A549 treated with dexamethasone at 1 μM for 4 hours (cell line): ENCODE measurements at places on chromosomes 5 and 9. TPM values are rescaled to one million over a fixed set of nuclear protein-coding genes. Genes with fewer than 3 reads are reported as not detected.

ADGRV1 gene
- 0.45 to 0.84 TPM (median 0.65 TPM) in 5 replicates for total RNA-seq

TTLL11 gene
- 3.8 to 4.7 TPM (median 4.1 TPM) in 5 replicates for total RNA-seq

FOXI1 gene
- not detected in 5 replicates for total RNA-seq

CRB2 gene
- 0.07 to 0.20 TPM (median 0.13 TPM) in 5 replicates for total RNA-seq

PLAC8L1 gene
- 0.21 to 0.38 TPM (median 0.27 TPM) in 3 of 5 replicates, not detected in the others for total RNA-seq

CD180 gene
- total RNA-seq, result not detected in 5 replicates

ANKRD20A1 gene
- 0.77 to 1.8 TPM (median 1.5 TPM) in 5 replicates for total RNA-seq

RBM18 gene
- 19.8 to 26.0 TPM (median 24.9 TPM) in 5 replicates for total RNA-seq

INSL6 gene
- total RNA-seq, result not detected in 5 replicates

MACROH2A1 gene
- total RNA-seq, result 160 to 205 TPM (median 203 TPM) in 5 replicates

C5orf52 gene
- not detected in 5 replicates for total RNA-seq

AIF1L gene
- 2.0 to 2.4 TPM (median 2.1 TPM) in 5 replicates for total RNA-seq

HK3 gene
- total RNA-seq, result 0.02 to 0.05 TPM (median 0.03 TPM) in 3 of 5 replicates, not detected in the others

ANGPTL2 gene
- total RNA-seq, result 0.04 TPM in 1 of 5 replicates, not detected in the others

PAXX gene
- total RNA-seq, result 43.1 to 70.9 TPM (median 62.8 TPM) in 5 replicates

ELOVL7 gene
- 9.4 to 13.9 TPM (median 10.9 TPM) in 5 replicates for total RNA-seq

ROPN1L gene
- 1.7 to 2.2 TPM (median 2.0 TPM) in 5 replicates for total RNA-seq

ECM2 gene
- total RNA-seq, result 0.08 to 0.11 TPM (median 0.11 TPM) in 5 replicates

ACTBL2 gene
- 0.05 to 0.07 TPM (median 0.06 TPM) in 3 of 5 replicates, not detected in the others for total RNA-seq

CLIC3 gene
- total RNA-seq, result 3.3 to 6.7 TPM (median 5.0 TPM) in 5 replicates

RNF224 gene
- total RNA-seq, result 0.14 to 0.28 TPM (median 0.21 TPM) in 5 replicates

CA9 gene
- 5.6 to 10.5 TPM (median 8.9 TPM) in 5 replicates for total RNA-seq

NUTM2G gene
- 0.05 TPM in 1 of 5 replicates, not detected in the others for total RNA-seq

PSMD5 gene
- total RNA-seq, result 29.2 to 35.2 TPM (median 33.0 TPM) in 5 replicates

LAMC3 gene
- 1.2 to 2.2 TPM (median 2.1 TPM) in 5 replicates for total RNA-seq

HRH2 gene
- total RNA-seq, result 0.34 to 0.69 TPM (median 0.55 TPM) in 5 replicates

LIFR gene
- 7.1 to 13.4 TPM (median 11.1 TPM) in 5 replicates for total RNA-seq

RANBP3L gene
- total RNA-seq, result not detected in 5 replicates
